Amniotic stem cell (primary cell): ENCODE measurements at places on chromosomes 7 and 10.

DNA sequence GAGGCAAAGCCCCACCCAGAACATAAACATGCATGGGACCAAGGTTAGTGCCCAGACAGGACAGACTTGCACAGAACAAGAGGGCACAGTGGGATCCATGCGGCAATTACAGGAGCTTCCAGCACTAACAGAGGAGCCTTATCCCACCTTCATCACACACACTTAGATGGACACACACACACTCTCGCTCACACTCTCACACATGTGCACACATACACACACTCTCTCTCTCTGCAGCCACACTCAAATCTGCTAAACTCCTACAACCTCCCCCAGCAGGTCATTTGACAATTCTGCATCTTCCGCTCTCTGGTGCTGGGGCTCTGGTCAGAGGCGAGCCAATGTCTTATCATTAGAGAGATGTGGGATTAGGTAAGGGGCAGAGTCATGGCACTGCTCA is 120.5 kb downstream of the UBE2H start:
- DNase-seq: no peak

DNA sequence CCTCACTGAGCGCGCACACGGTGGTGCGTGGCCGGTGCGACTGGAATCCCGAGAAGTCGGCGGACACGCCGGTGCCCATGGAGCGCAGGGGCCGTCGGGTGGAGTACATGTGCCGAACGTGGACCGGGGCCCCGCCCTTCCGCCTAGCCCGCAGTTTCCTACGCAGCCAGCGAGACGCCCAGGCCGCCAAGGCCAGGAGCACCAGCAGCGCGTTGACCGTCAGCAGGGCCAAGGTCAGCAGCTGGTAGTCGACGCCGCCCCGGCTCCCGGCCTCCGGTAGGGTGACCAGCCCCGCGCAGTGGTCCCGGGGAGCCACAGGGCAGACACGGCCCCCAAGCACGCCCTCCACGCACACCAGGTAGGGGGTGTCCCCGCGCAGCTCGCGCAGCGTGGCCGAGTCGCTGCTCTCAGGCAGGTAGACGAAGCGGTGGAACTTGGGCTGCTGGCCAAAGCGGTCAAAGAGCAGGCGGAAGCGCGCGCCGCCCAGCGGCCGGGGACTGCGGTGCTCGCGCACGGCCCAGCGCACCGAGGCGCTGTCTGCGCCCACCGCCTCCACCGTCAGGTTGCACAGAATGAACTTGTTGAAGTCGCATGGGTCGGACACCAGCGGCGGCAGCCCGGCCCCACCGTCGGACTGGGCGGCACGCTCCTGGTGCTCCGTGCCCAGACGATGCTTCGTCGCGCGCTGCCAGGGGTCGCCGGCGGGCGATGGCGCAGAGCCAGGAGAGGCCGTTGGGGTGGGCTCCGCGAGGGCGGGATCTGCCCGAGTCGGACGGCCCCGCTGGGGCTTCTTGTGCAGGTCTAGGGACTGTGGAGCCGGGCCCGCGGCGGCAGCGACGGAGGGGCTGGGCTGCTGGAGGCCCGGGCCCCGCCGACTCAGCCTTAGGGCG is 2.2 kb downstream of the TRIL start:
- DNase-seq: no peak

GRCh38 chr7:27117887-27118491 is 12.6 kb downstream of the HOXA4 start:
- no peak for DNase-seq

DNA sequence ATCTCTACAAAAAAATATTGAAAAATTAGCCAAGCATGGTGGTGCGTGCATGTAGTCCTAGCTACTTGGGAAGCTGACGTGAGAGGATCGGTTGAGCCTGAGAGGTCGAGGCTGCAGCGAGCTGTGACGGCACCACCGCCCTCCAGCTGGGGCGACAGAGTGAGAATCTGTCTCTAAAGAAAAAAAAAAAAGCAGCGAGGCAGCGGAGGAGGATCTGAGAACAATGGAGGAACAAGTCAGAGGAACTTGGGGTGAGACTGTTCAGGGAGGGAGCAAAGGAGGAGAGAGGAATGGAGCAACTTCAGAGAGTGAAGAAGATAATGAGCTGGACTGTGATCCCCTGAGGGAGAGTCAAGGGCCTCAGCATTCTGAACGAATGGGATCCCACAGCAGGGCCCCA is 85.4 kb downstream of the MKX start:
- no peak for DNase-seq

DNA sequence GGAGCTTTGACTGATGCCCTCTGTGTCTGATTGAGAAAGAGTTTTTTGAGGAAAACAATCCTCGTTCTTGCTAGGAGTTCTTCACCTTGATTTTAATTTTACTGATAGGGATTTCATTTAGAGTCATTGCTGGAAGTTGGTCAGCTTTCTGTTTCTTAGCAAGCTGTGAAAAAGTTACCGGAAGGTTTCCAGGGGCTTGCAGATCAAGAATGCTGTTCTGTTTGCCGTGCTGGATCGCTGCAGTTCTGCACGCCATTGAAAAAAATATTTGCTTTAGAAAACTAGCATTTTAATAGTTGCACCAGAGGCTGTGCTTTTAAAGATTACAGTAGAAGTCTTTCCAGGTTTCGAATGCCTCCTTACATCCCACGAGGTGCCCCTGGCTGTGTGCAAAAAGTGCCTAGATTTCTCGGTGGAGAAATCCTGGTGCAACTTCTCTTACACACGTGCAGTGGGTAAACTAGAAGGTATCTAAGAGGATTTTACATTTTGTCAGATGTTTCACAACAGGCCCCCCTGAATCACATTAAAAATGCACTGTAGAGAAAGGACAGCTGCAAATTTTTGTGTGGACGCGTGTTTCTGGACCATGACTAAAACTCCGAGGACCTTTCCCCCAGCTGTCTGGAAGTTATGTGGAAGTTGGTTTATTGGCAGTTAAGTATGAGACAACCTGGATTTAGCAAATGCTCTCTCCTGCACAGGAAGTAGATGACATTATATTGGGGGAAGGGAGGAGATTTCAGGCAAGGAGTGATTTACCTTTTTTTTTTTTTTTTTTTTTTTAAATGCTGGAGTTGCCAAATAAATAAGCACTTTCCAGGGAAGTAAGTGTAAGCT is 5.8 kb downstream of the TCF7L2 start:
- DNase-seq: no peak

- DNase-seq: no peak
Measured at GRCh38 chr10:27746397-27747095, 927 bp upstream of the MKX start.

GRCh38 chr7:87369216-87369615 is 23.8 kb downstream of the CROT start:
- DNase-seq: no peak

DNA sequence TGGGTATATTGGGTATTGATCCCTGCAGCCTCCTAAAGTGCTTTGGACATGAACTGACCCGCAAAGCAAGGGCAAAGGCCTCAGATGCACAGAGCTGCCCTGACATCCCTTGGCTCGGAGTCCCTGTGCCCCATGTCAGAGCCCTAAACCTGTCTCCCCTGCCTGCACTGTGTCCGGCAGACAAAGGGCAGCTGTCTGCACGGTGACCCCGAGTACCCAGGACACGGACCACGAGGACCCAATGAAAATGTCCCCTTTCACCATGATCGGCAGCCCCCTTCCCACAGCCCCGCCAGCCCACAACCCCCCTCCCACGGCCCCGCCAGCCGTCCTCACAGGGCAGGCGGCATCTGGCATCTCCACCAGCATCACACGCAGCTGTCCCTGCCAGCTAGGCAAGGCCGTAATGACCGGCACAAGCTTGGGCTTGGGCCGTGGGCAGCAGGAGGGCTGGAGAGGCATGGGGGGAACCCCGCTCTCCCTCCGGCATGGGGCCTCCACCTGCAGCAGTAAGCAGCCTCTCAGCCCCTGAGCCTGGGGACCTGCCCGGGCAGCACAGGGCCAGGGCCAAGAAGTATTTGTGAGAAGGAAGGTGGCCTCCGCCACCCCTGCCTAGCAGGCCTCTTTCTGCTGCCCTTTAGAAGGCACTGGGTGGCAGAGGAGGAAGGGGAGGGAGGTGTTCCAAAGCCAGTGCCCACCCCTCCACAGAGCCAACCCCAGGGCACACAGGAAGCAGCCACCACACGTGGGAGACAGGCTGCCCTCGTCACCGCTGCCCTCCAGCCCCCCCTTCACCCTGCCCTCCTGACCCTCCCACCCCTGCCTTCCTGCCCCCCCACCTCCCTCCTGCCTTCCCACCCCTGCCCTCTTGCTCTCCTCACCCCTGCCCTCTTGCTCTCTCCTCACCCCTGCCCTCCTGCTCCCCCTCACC is 10.1 kb downstream of the NUDT1 start:
- no peak for DNase-seq

DNA sequence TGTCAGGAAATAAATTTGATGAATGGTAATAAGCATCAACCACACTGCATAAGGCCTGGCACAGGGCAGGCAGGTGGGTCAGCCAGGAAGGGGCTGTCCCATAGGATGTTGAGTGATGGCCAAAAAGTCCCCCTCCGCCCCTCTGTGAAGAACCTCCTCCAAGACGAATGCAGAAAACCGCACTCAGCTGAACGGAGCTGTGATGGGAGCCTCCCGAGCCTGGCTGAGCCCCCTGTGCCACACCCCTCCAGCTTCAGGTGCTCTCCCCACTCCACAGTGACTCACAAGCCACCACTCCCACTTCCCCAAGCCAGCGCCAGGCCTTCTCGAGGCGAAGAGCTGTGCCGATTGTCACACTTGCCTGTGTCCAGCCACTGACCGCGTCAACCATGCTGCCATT is 184.2 kb downstream of the MAD1L1 start:
- no peak for DNase-seq

GRCh38 chr10:124092250-124092859 is 1.0 kb downstream of the CHST15 start:
- DNase-seq: no peak

- no peak for DNase-seq
Measured at GRCh38 chr7:304574-305409, 14.8 kb downstream of the FOXL3 start.

GRCh38 chr7:55055479-55055878 is 36.7 kb downstream of the EGFR start:
- DNase-seq: no peak

DNA sequence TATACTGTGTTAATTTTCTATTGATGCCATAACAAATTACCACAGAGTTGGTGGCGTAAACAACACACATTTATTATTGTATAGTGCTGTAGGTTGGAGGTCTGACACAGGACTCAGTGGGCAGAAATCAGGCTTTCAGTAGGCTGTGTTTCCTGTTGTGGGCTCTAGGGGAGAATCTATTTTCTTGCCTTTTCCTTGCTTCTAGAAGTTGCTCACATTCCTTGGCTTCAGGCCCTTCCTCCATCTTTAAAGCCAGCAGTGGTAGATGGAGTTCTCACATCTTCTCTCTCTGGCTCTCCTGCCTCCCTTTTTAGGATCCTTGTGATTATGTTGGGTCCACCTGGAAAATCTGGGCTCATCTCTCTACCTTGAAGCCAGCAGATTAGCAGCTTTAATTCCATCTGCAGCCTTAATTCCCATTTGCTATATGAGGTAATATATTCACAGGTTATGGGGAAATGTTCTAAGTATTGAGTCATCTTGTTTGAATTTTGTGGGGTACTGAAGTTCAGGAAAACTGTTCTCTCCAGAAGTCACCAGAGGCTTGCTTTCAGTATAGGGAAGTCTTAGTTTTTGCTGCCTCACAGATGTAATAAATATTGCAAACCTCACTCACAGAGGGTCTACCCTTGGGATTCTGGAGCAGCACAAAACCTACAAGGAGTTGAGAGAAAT is 38.9 kb downstream of the CCNY start:
- DNase-seq: no peak

DNA sequence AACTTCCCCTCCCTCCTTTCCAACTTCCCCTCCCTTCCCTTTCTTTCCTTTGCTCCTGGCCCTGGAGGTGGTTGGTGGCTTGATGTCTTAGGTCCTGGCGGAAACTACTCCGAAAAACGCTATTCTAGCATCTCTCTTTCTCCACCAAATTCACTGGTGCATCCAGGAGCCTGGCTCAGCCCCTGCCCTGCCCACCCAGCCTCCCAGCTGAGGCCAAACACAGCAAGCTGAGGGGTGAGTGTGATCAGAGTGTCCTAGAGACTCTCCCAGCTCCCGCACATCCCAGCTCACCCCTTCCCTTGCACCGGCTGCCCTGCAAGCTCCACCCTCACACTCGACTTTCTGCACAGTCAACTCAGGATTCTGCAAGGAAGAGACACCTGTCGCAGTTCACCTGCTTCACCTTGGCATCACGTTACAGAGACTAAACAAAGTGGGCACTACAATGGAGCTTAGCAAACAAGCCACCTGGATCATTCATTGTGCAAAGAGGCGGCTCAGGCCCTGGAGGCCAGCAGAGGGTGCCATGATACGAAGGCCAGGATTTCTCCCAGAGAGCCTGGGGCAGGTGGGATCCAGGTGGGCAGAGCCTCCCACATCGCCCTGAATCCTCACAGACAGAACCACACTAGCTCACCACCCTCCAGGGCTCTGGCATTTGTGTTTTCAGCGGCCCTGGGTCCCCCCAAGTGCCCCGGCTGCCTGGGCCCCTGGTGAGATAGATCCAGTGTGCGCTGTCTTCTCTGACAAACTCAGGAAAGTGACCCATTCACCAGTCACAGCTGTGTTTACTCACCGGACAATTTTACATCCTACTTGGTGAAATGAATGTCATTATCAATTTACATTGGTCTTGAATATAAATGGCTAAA is 169.6 kb downstream of the TCERG1L start:
- no peak for DNase-seq

- DNase-seq: no peak
Measured at GRCh38 chr10:93254180-93254853, 180.6 kb downstream of the CYP26A1 start.

DNA sequence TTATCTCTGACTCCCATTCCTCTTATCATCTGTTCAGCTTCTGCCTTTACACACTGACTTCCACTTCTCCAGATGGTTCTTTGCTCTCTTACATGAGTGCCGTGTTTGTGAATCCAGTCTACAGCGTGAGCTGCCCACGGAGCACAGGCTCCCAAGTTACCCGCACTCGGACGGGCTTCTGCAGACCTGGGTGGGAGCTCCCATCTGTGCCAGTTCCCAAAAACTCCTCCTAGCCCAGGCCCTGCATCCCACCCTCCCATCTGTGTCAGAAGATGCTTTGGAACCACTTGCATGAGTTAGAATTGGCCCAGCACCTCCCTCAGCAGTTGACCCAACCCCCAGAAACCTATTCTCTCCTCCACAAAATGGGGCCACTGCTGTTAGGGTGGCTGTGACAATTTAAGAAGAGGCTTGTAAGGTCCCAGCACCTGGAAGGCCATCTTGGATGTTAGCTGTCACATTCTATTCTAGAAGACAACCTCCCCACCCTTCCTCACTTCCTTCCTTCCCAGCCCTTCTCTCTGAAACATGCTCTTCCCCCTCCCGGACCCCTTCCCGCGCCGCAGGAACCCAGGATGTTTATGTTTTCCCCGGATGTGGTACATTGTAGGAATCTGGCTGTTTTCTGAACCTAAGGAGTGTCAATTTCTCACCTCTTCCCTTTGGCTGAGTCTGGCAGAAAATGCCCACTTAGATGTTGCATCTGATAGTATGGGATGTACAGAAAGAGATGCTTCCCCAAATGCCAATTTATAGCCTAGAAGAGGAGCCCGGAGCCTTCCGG is 79.2 kb downstream of the CCDC3 start:
- DNase-seq: no peak
